ENCODE measurements at places on chromosomes 2 and 18.

DNA sequence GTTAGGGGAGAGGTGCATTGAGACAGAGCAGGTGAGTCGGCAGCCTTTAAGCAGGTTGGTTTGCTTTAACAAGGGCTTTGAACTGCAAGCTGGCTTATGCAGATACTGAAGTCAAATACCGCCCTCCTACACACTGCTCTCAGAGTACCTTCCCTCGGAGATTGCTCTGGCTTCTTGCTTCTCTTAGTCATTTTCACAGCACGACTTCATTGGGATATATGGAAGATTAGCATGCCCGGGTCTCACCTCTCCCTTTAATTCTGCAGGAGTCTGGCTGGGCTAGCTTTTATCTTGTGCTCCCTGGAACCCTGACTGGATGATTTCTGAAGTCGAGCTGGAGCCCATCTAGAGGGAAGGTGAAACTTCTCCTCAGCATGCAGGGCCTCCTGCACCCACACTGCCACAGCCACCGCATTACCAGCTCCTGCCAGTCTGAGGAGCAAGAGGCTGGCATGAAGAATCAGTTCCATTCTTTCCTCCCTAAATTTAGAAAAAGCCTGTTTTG, 395.5 kb upstream of the HNRNPA3 start:
- DNase-seq = no peak

- DNase-seq = no peak
Observed at GRCh38 chr2:239263669-239264491, 136.9 kb downstream of the HDAC4 start.

GRCh38 chr2:217206016-217206725, 346.3 kb upstream of the TNP1 start:
- no peak for DNase-seq

DNA sequence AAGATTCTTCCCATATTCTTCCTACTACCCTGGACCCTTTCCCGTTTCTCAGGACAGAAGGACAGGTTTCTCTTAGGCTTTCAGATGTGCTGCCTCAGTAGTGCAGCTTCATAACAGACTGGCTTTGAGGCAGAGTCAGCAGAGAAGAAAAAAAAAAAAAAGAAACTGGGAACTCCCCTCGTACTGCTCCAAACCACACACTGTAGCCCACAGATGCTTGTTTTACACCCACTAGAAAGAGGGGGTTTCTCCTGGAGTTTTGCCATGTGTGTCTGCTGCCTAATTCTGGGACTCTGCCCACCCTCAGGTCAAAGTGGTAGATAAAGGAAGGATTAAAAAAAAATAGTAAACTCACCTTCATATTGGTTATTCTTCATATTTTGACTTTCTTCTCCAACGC, 95.9 kb downstream of the NCOA1 start:
- DNase-seq = no peak

GRCh38 chr2:75994759-75995158, 284.0 kb upstream of the GCFC2 start:
- no peak for DNase-seq

GRCh38 chr2:66441581-66442320, 6.8 kb downstream of the MEIS1 start:
- DNase-seq = no peak

- DNase-seq = no peak
Observed at GRCh38 chr2:121017396-121017795, 267.6 kb downstream of the TFCP2L1 start.

- no peak for DNase-seq
Observed at GRCh38 chr18:361100-361732, 93.4 kb upstream of the THOC1 start.

DNA sequence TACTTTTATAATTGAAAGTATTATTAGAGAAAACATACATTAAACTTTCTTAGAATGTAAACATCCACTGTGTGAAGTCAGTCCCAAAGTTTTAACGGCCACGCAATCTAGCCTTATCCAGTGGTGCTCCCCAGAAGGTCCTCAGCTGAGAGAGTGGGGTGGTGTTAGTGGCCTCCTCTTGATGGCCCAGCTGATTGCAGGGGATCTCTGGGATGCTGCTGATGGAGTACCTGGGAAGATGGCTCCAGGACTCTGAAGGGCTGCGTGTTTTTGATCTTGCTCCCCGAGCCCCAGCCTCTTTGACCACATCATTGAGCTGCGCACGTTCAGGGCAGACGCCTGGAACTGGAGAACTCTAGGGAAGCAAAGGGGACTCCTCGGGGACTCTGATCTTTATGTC, 181.4 kb downstream of the FAM210A start:
- DNase-seq = no peak

DNA sequence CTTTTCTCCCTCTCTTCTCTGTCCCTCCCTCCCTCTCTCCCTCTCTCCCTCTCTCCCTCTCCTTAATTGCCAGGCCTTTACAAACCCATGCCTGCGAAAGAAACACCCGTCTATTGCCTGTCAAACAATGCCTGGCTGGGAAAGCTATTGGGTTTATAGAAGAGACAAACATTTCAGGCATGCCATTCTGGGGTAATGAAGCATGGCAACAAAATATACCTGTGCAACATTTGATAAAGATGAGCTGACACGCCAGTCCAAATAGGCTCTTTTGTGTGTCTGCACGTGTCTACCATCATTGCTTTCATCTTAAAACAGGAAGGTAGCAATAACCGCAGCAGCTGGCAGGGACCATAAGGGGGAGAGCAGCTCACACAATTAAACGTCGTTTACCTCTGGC, 282.1 kb downstream of the ZNF516 start:
- DNase-seq = no peak

Data from HFF-Myc (cell line).